ENCODE measurements at places on chromosomes 4 and X. TPM values are rescaled to one million over a fixed set of nuclear protein-coding genes. Genes with fewer than 3 reads are reported as not detected.

GRCh38 chrX:13373027-13373426 is 53.2 kb upstream of the ATXN3L start:
- DNase-seq: no peak

DNA sequence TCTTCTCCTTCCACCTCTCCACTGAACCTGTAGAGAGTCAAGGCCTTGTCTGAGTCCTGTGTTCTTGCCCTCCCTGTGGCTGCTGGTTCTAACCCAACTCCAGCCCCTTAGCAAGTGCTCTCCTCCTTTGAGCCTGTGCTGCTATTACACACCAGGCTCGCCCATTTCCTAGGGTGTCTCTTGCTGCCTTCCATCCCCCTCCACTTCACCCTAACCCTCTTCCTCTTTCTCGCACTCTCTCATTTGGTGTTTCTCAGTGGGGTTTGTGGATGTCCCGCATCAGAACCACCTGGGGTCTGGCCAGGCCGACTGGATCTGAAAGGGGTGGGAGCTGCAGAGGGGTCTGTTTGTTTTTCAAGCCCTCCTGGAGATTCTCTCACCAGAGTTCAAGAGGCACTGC is 156.7 kb downstream of the SPRY1 start:
- DNase-seq: no peak

GRCh38 chr4:184528713-184529112 is 54.4 kb upstream of the IRF2 start:
- DNase-seq: no peak

Gene PABPC1L2B
- not detected for polyA plus RNA-seq

Gene ADH7
- polyA plus RNA-seq: not detected

Gene NAP1L3
- polyA plus RNA-seq: 7.7 TPM

Gene PPEF2
- polyA plus RNA-seq: 0.06 TPM
